Right renal cortex interstitium (tissue), 3 donors: ENCODE measurements at places on chromosomes 7 and 10. TPM values are rescaled to one million over a fixed set of nuclear protein-coding genes. Genes with fewer than 3 reads are reported as not detected.

- DNase-seq: no peak
Measured at GRCh38 chr10:72081210-72081609, 7.1 kb downstream of the SPOCK2 start.

GRCh38 chr7:106795877-106796231 is 69.2 kb upstream of the PIK3CG start:
- DNase-seq: no peak

DNA sequence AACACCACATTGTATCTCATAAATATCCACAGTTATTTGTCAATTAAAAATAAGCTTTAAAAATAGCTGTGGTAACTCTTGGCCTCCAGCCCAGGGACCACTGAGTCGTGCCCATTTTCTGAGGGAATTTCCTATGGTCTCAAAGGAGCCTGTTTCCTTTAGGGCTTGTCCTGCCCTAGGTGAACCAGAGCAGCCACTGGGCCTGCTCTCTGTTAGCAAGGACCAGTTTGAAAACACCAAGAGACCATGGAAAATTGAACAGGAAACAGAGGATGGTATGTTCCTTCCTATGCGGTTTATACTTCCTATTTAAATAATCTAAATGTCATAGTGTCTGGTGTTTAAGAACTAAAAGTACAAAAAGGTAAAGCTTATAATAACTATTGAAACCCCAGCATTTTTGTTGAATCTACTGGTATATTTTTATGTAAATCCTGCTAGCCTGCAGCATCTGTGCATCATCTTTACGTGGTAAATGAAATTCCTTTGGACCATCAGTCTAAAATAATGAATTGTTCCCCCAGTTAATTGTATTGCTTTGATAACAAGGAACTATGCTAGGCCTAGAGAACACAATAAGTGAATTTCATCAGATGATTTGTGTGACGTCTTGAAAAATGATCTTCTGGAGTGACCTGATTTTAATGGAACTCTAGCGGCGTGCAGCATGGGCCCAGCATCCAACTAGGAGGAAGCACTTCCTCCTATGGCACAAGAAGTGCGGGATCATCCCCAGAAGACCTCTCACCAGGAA is 333.7 kb downstream of the GFRA1 start:
- no peak for DNase-seq

The MKLN1 gene
- polyA plus RNA-seq: 43.1 TPM

The PTPRZ1 gene
- 3.1 TPM for polyA plus RNA-seq
